B cell (primary cell): ENCODE measurements at places on chromosomes 13 and 19. TPM values are rescaled to one million over a fixed set of nuclear protein-coding genes. Genes with fewer than 3 reads are reported as not detected.
A peak's percentile ranks its signal among the peaks of the same experiment; 100 is the strongest.

KLK4 gene
- total RNA-seq = 0.52 and 1.00 TPM in 2 replicates

ADGRE1 gene
- 0.24 TPM in 1 of 2 replicates, not detected in the other for total RNA-seq

RAVER1 gene
- 54.6 and 62.7 TPM in 2 replicates for total RNA-seq

FOXA3 gene
- not detected in 2 replicates for total RNA-seq

KLK12 gene
- not detected in 2 replicates for total RNA-seq

SGCG gene
- not detected in 2 replicates for total RNA-seq

RNASEH2B gene
- 151 and 161 TPM in 2 replicates for total RNA-seq

DNA sequence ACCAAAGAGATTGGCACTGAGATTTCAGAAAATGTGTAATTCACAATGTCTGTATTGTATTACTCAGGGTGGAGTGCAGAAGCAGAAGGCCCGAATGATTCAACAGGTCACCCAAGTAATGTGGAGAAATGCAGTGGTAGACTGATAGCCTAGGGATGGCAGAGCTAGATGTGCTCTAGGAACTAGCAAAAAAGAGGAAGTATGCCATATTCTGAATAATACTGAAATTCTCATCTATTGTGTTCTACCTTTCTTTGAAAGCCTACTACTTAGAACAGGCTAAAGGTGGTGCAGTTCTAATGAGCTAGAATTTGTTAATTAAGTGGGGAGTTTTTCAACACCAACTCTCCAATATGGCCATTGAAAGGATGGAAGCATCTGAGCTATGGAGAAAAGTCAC is 1449.8 kb upstream of the MIR17HG start:
- no peak for DNase-seq

DNA sequence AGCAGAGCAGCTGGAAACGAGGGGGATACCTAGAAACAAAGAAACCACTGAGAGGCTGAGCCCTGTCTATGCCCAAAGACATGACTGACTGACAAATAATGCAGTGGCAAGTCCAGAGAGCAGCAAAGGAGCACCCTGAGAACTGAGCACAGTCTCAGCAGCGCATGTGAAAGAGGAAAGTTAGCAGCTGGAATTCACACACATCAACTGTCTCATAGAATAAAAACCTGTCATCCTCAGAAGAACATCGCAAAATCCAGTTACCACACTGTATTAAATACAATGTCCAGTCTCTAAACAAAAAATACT is 24.1 kb upstream of the DLEU7 start:
- DNase-seq = no peak

DNA sequence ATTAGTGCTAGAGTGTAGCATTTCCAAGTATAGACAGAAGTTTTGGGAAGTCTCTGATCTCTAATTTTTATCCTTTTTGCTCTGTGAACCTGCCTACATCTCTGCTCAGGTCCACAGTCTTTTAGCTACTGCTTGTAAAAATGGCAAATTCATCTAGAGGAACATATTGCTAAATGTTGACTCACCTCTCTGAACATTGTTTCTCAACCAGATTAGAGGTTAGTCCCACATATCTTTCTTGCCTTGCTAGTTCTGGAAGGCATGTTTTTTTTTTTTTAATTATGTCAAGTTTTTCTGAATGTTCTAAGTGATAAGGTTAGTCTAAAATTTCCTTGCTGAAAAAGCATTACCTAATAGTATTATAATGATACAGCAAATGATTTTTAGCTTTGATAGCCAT is 2889.6 kb upstream of the PCDH20 start:
- no peak for DNase-seq

- peak; percentile 51 for DNase-seq
Observed at GRCh38 chr19:41537789-41538188, 38.2 kb upstream of the CEACAM21 start.

DNA sequence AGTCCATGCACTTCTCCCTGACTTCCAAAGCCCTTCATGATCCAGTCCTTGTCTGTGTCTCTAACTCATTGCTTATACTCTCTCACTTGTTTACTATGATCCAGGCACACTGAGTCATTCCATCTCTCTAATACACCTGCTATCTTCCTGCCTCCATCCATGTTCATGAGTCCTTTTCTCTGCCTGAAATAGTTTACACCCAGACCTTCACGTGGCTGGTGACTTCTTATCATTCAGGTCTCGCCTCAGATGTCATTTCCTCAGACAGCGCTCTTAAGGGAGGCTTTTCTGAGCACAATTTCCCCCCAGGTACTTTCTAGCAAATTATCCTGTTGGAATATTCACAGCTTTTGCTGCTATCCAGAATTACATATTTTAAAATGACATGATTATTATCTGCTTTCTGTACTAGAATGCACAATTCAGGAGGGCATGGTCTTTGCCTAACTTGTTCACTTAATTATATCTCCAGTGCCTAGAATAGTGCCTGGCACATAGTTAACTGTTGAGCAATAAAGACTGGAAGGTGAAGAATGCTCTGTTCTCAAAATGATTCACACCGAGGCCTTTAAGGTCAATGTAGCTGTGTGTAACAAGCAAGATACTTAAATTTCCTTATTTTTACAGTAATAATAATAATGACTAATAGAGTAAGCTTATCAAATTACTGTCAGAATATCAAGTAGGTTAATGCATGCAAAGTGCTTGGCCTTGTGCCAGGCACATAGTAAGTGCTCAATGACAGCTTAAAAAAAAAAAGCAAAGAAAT is 183.7 kb upstream of the SPRY2 start:
- no peak for DNase-seq

- DNase-seq = peak; percentile 68
Observed at GRCh38 chr19:1748115-1748872, 5.0 kb upstream of the ONECUT3 start.

DNA sequence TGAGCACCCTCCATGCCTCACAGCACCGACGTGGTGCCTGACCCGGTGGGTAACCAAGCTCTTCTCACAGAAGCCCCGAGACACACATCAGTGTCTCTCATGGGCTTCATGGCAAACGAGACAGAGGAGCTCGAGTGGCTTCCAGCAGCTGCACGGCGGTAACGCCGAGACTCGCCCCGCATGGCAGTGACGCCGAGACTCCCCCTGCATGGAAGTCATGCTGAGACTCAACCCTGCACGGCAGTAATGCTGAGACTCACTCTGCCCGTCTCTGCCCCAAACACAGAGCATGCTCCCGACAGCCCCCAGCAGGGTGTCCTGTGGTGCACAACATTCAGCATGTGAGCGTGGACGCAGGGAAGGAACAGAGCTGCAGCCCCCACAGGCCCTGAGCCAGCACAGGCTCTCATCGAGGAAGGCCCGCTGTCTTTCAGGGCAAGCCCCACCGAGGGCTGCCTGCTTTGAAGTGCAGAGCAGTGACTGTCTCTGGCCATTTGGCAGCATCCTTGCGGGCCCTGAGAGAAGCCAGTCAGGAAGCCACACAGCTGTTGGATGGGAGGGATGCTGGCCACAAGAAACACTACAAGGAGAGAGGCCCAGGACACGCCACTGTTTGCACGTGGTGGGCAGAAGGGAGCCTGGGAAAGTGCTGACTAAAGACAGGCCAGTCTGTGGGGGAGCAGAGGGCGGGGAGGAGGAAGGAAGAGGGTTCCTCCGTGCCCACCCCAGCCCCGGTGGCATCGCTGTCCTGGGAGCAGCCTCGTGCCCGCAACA is 9.5 kb downstream of the GAS6 start:
- DNase-seq = no peak

GRCh38 chr19:23410155-23410554 is 14.9 kb upstream of the ZNF91 start:
- no peak for DNase-seq

DNA sequence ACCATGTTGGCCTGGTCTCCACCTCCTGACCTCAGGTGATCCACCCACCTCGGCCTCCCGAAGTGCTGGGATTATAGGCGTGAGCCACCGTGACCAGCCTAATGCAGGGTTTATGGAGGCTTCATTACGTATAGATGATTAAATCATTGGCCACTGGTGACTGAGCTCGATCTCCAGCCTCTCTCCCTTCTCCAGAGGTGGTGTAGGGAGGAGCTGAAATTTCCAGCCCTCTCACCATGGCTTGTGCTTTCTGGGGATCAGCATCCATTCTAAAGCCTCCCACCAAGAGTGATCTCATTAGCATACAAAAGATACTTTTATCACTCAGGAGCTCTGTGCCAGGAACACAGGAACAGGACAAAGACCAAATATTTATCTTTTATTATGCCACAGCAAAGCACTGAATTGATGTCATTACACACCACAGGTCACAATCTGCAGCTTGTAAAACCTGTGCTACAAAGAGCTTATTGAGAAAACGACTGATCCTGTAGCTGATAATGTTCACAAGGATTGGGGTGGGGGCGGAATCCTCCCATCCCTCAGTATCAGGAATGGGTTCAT is 32.4 kb downstream of the RHPN2 start:
- no peak for DNase-seq

GRCh38 chr13:44153496-44153895 is 220.1 kb upstream of the SERP2 start:
- DNase-seq = no peak

- no peak for DNase-seq
Observed at GRCh38 chr13:110005563-110005962, 219.2 kb upstream of the IRS2 start.

GRCh38 chr13:44300895-44301638 is 72.6 kb upstream of the SERP2 start:
- DNase-seq = no peak

- DNase-seq = no peak
Observed at GRCh38 chr13:31060220-31060619, 101.5 kb downstream of the HSPH1 start.
